Dermis microvascular lymphatic vessel endothelial cell (primary cell): ENCODE measurements at places on chromosomes 7 and 10.

DNA sequence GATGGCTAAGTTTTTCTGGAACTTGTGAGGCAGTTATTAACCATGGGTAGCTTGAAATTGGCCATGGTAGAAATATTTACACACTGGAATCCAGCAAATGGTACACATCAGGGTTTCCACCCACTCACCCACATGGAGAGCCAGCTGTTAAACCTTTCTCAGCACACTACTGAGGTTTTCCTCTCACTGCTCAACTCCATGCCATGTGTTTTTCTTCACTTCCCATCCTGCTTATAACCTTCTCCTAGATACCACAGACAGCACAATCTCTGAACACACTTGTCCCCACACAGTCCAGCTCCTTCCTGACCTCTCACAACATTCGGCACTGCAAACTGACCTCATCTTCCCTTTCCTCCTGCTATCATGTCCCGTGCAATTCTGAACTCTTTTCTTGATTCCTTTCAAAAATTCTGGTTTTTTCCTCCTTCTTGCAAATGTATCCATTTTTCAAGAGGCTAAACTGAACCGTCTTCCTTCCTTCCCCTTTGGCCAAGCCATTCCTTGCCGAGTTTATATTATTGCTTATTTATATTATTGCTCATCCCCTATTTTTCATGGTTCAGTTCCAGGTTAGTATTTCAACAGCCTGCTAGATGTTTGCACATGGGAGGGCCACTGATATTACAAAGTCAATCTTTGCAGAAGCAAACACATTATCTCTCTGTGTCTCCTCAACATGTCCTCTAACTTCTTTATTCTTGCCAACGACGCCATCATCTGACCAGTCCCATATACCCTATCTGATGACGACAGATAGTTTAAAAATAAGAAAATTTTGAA, 606.4 kb downstream of the SORCS1 start:
- no peak for DNase-seq

DNA sequence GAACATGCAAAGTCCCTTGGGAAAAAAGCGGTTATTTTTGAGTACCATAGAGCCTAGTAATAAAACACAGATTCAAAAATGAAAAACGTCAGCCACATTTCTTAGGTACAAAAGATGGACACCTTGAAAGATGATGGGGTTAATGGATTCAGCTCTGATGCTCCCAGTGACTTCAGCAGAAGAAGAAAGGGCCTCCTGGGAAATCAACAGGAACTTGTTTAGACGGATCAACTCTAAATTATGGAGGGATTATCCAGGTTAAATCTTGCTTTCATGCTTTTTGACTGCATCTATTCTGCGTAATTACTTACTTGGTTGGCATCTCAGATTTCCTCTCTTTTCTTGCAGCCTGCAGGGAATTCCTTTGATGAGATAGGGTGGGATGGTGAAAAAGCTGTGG, 82.5 kb downstream of the TMEM178B start:
- no peak for DNase-seq

DNA sequence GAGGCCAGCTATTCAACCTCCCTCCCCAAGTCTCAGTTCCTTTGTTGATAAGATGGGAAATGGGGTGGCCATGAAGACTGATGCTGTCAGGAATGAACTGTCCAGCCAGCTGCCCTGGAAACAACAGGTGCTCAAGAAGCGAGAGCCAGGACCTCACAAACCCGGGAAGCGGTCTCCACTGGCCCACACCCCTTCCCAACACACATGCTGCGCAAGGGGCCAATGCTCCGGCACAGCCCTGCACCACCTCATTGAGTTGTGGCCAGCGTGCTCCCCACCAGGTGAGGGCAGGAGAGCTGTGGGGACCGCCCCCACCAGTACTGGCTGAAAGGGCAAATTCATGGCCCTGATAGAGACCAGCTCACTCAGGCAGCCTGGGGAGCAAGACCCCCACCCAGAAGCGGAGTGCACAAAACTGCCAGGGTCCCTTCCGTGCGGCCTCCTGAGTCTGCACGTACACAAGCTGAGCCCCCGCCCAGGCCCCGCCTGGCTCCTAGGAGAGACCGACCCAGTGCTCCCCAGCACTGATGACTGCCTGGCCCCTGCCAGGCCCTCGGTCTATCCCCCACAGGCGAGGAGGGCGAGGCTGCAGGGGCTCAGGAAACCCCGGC, 216.6 kb downstream of the MAD1L1 start:
- DNase-seq: no peak

DNA sequence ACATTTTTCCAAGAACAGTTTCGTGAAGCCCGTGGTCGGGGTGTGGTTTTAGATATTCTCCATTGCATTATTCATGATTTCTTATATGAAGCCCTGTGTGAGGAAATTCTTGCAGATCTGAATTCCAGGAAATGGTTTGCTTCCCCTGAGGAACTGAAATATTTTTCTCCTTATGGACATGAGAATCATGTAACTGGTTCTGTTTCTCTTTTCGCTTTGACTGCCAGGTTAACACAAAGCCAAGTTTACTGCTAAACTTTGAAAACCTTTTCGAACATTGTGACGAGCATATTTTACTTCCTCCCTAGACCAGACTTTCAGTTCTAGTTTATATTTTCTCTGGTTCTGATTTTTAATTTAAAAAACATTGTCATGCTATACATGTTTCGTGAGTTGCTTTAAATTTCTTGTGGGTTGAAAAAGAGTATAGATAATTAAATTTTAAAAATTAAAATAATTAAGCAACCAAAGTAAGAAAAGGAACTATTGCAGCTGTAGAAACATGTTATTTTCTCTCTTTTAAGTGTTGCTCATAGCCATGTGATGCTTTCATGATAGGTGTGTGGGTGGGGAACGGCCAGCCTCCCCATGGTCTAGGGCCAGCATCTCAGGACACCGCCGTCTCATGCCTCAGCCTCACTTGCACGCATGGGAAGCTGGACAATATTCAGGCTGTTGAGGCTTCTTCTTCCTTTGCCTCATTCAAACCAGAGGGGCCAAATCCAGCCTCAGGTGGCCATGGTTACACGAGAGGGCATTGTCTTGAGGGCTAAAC, 97.1 kb downstream of the CREB5 start:
- peak; percentile 35 for DNase-seq

DNA sequence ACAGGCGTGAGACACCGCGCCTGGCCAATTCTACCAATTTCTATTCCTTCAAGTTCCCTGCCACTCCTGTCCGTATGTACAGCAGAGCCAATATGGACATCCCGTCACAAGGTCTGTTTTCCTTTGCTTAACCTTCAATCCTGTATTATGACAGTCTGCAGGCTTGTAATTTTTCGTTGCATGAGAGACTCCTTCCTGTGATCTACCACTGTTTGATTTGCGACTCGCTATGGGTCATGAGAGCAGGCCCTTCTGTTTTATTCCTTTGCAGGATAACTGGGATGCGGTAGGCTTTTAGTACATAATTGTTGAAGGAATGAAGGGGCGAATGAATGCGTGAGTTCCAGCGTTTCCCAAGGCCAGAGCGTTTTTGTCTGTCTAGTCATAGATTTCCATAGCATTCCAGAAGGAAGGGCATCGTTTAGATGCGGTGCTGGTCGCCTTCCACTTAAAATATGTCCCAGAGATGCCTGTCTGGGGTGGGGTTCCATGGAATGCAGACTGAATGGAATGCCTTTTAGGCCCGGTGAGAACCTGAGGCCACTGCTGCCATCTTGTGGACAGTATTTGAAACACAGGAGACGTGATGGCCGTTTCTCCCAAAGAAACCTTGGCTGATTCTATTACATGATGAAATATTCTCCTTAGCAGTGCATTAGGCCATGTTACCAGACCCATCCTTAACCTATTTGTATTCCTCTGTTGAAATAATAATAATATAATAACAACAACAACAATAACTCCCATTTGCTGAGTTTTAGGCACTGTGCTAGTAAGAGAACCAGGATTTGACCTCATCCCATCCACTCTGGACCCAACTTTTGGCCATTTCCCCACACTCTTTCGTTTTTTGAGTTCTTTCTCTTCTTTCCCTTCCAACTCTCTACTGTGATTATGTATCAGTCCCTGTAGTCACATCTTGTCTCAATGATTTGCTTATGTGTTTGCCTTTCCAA, 193.2 kb downstream of the MYOF start:
- DNase-seq: peak; percentile 68

- DNase-seq: peak; percentile 34
These were observed 649 bp downstream of the ACTR3B start for GRCh38 chr7:152759949-152760853.

DNA sequence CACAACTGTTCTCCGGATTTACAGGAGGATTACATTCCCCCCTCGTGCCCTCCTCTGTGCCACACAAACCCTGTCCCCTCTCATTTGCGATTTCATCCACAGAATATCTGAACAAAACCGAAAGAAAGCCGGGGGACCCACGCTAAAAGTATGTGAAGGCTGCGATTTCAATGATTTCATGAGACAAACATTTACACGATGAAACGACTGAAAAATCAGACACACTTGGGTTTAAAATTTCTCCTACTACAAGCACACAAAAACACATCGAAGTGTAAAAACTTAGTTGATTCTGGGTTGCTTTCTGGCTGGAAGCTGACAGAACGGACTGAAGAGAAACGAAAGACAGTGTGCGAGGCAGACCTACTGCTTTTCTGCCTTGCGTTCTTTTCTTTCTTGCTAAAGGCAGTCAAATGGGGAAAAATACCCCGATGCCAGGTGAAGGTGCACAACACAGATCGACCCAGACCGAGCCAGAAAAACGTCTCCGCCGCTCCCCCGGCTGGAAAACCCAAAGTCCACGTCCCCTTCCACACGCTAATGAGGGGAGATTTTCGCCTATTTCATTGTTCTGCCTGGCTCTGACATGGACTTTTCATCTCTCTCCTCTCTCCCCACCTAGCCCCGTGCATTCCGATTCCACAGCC, 1.2 kb downstream of the HIPK2 start:
- peak; percentile 45 for DNase-seq

- no peak for DNase-seq
These were observed 22.5 kb downstream of the FOXL3 start for GRCh38 chr7:312424-312823.

DNA sequence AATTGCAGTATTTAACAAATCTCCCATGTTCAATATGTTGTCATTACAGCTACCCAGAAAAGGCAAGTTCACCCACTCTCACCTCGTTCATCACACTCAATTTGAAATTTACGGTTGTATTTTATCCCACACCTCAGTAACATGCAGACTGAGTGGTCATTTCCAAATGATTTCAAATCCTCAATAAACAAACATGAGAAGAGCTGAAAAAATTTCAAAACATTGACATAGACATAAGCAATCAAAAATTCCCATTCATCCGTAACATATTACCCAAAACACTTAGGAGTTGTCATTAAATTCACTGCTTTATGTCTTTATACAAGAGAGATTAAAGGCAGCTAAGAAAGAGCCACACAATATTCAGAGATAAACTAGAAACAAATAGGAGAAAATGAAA, 61.7 kb upstream of the NEBL start:
- no peak for DNase-seq

- no peak for DNase-seq
These were observed 6.3 kb downstream of the MTPN start for GRCh38 chr7:135970682-135971365.

DNA sequence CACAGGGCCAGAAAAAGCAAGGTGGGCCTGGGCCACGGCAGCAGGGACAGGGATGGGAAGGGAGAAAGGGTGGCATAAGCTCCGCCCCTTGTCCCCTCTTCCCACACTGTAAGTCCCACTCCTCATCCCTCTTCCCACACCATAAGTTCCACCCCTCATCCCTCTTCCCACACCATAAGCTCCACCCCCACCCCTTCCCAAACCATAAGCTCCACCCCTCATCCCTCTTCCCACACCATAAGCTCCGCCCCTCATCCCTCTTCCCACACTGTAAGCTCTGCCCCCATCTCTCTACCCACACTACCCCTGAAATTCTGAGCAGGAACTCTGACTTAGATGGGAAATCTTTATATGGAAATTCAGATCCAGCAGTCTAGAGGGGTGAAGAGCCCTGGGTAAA, 55.7 kb downstream of the HSPA12A start:
- DNase-seq: no peak

GRCh38 chr7:142112086-142112485, 568 bp downstream of the MGAM2 start:
- DNase-seq: no peak

DNA sequence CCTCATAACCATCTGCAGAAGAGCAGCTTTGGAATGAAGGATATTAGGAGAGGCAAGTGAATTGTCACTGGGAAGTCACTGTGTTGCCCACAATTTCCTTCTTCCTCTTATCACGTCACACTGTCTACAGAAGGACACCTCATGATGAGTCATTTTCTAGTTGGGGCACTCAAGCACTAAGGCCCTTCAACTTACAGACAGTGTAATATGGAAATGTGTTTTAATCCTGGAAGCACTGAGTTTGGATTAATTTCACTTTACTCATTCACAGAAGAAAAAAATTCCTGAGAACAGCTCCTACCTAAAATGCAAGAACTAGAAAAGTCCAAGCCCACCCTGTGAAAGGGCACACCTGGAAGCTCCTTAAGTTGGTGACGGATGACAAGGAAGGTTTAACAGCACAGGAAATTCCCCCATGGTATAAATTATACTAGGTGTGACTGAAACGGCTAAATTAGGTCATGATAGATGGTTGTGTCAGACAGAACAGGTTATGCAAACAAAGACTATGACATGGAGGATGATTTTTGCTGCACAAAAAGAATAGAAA, 56.6 kb downstream of the PARD3 start:
- peak; percentile 75 for DNase-seq

- DNase-seq: no peak
These were observed 58.3 kb downstream of the IKZF1 start for GRCh38 chr7:50362712-50363282.
